Naive thymus-derived CD4-positive, alpha-beta T cell (primary cell): ENCODE measurements at places on chromosomes 1 and 21. TPM values are rescaled to one million over a fixed set of nuclear protein-coding genes. Genes with fewer than 3 reads are reported as not detected.

DNA sequence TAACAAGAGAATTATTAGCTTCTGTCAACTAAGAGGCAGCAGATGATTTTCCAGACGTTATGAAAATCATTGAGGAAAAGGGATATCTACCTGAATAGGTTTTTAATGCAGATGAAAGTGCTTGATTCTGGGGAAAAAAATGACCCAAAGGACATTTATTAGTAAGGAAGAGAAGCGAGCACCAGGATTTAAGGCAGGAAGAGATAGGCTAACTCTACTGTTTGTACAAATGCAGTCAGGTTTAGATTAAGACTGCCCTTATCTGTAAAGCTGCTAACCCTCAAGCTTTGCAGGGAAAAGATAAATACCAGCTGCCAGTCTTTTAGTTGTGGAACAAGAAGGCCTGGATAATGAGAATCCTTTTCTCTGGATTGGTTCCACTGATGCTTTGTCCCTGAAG, 33.0 kb upstream of the LRIG2 start:
- no peaks in the 10 kb centered on the region for H3K36me3 ChIP-seq
- no peak overlapping the region for H3K27ac ChIP-seq
- H3K4me1 ChIP-seq = no peaks in the 10 kb centered on the region
- H3K4me3 ChIP-seq = no peak overlapping the region
- no peak for DNase-seq

DNA sequence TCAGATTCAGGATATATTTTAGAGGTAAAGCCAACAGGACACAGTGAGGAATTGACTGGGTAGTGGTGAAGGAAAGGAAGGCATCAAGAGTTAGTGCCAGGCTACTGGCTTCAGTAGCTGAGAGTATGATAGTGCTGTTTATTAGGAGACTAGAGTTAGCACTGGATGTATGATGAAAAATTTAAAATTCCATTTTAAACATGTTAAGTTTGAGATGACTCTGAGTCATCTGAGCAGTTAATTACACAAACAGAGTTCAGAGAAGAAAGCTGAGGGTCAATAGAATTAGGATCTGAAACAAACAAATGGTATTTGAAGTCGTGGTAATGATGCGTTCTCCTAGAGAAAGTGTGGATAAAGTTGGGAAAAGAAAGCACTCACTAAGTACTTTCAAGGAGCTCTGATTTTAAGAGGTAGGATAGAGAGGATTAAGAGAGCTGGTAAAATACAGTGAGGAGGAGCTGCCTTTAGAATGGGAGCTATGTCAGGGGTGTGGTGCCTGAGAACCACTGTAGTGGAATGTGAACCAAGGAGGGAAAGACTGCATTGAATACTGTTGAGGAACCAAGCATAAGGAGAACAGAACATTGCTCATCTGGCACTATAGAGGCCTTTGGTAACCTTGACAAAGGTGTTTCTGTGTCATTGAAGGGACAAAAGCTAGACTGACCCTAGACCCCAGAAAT, 21.7 kb upstream of the SHCBP1L start:
- no peak overlapping the region for H3K27ac ChIP-seq
- no peaks in the 10 kb centered on the region for H3K4me1 ChIP-seq
- H3K36me3 ChIP-seq = no peaks in the 10 kb centered on the region
- no peak for DNase-seq

DNA sequence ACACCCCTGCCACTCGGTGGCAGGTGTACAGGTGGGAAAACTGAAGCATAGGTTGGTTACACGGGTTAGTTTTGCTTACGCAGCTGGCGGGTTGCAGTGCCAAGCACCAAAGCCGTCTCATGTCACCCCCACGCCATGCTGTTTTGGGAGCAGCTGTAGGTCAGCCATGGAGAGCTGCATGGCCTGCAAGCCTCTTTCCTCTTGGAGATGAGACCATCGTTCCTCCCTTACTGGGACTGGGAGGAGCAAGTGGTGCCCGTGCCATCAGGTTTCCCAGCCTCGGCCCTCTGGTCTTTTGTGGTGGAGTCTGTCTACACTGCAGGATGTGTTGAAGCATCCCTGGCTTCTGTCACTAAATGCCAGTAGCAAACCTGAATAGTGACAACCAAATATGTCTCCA, 46.9 kb downstream of the AJAP1 start:
- H3K27ac ChIP-seq = no peak overlapping the region
- DNase-seq = no peak

DNA sequence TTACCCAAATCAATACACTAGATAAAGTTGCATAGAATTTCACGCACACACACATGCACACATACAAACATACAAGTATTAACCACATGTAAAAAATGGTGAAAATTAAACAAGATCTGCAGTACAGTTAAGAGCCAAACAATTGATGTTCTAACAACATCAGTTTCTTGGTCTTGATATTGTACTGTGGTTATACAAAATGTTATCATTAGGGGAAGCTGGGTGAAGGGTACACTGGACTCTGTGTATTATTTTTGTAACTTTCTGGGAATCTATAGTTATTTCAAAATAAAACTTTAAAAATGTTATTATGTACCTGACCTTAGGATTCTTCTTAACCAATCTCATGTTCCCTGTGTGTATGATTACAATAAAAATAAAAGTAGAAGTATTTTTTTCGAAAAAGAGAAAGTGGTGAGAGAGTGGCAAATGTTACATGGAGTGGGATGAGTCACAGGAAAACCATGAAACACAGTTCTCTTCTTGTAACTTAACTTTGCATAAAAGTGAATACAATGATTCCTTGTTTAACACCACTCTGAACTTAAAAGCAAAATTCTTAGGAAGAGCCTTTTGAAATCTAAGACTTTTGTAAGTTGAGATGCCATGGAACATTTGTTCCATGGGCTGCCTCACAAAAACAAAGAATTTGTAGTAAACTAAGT, 101.6 kb upstream of the RUNX1 start:
- no peaks in the 10 kb centered on the region for H3K27me3 ChIP-seq
- DNase-seq = no peak
- no peak overlapping the region for H3K27ac ChIP-seq

- no peak overlapping the region for H3K4me3 ChIP-seq
- no peaks in the 10 kb centered on the region for H3K27me3 ChIP-seq
- no peaks in the 10 kb centered on the region for H3K4me1 ChIP-seq
- no peak overlapping the region for H3K27ac ChIP-seq
- H3K36me3 ChIP-seq = no peaks in the 10 kb centered on the region
These were observed 23.1 kb upstream of the ECE1 start for GRCh38 chr1:21313203-21313885.

- no peaks in the 10 kb centered on the region for H3K27me3 ChIP-seq
- no peaks in the 10 kb centered on the region for H3K36me3 ChIP-seq
- no peak overlapping the region for H3K4me3 ChIP-seq
- no peak overlapping the region for H3K27ac ChIP-seq
These were observed 163.4 kb downstream of the ADGRL4 start for GRCh38 chr1:78843111-78843510.

DNA sequence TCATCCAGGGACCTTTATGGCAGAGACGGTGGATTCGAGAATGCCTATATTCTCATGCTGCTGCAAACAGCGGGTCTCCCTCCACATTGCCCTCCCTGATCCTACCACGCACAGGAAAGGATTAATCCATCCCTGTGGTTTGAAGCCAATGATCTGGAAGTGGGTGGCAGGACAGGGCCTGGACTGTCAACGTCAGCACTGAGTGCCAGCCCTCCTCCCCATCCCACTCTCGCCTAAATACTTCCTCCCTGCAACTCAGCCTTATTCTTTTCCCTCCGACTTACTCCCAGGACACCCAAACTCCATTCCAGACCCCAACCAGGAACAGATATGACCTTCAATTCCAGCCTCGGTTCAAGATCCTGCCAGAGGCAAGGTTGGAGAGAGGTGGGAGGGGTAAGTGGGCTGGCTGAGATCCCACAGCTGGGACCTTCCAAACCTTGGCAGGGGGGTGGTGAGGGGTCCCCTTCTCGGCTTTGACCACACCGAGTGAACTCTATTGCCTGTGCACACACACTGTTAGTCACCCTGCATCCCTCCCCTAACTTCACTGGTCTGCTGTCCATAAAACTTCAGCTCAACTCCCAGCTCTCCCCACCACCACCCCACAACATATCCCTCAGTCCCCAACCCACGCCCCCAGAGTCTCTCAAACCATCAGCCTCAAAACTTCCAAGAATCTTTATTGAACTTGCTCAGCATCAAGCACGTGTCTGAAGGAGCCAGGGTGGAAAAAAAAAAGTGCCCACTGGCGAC, 2.4 kb upstream of the S100A5 start:
- H3K27ac ChIP-seq = peak overlapping the region; percentile 79
- no peaks in the 10 kb centered on the region for H3K27me3 ChIP-seq
- peaks cover 15% of the 10 kb centered on the region for H3K36me3 ChIP-seq
- H3K4me1 ChIP-seq = peaks cover 63% of the 10 kb centered on the region
- DNase-seq = no peak

The FGR gene
- 24.3 TPM for total RNA-seq

The SLC66A1 gene
- total RNA-seq = 6.6 TPM

The LRRIQ3 gene
- 0.32 TPM for total RNA-seq
